Fibroblast of mammary gland (primary cell): ENCODE measurements at places on chromosomes 5 and 9.

- peak; percentile 73 for DNase-seq
These were observed 16.2 kb downstream of the SIL1 start for GRCh38 chr5:139181835-139182452.

GRCh38 chr5:149485655-149486615, 65.3 kb downstream of the CSNK1A1 start:
- DNase-seq, result peak; percentile 100

- peak; percentile 55 for DNase-seq
These were observed 31.6 kb upstream of the FST start for GRCh38 chr5:53448851-53449250.

DNA sequence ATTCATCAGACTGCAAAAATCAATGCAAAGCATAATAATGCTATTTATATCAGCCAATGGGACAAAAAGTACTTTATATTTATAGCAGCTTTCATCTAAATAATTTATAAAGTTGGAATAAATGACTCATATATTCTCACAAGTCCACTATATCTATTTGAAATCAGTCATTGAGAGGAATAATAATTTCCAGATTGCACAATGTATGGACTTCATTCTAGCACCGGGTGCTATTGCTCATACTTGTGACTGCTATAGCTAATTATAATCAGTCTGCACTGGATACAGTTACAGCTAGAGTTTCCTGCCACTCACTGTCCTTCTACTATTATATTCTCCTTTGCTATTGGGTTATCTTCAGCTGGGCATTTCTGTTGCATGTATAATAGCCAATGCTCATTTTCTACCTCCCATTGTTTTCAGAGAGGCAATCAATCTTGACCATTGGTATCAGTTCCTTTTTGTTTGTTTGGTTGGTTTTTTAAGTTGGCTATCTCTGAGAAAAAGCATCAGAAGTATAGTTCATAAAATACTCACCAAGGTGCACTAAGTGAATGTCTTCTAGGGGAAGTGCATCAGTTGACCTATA, 1.9 kb downstream of the CDH18 start:
- peak; percentile 26 for DNase-seq

GRCh38 chr9:130930804-130931349, 8.2 kb downstream of the FIBCD1 start:
- DNase-seq, result no peak

- no peak for DNase-seq
These were observed 8.9 kb upstream of the ELOVL7 start for GRCh38 chr5:60852940-60853339.

DNA sequence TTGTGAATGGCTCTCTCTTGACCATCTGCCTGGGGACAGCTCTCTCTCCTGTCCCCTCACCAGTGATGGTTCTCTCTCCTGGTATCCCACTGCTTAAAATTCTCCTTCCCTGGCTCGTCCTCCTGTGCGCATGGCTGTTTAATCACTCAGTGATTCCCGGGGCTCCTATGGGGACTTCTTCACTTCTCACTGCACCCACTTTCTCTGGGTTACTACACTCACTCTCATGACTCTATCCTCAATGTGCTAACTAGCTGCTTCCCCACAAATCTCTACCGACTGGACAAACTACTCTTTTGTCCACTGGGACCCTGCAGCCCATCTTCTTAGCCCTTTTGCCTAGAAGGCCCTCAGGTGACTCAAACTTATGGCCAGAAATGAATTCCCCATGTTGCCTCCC, 89.1 kb upstream of the TBC1D2 start:
- DNase-seq, result no peak

DNA sequence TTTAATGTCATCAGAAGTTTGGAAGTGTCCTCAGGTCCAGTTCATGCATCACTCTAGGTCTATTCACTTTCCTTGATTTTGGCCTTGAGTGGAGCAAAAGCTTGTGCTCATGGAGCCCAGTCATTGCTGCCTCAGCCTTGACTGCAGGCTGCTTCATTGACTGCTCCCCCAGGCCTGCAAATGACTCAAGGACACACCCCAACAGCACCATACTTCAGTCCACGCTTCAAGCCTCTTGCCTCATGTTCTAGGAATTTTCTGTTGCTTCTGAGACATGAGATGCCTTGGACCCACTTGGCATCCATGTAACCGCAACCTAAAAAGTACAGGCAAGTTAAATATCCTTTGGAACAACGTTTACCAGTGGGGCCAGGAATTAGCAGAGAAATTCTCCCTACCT, 193.7 kb downstream of the PIK3R1 start:
- peak; percentile 88 for DNase-seq

DNA sequence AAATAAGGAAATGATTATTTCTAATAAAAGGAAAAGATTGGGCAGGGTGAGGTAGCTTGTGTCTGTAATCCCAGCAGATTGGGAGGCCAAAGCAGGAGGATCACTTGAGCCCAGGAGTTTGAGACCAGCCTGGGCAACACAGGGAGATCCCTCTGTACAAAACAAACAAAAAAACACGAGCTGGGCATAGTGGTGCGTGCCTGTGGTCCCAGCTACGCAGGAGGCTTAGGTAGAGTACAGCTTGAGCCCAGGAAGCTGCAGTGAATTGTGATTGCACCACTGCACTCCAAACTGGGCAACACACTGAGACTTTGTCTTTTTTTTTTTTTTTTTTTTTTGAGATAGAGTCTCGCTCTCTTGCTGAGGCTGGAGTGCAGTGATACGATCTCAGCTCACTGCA, 18.8 kb downstream of the GDA start:
- no peak for DNase-seq

- DNase-seq, result no peak
These were observed 12.3 kb downstream of the TIGD6 start for GRCh38 chr5:149988126-149988525.

- no peak for DNase-seq
These were observed 218.8 kb downstream of the MCTP1 start for GRCh38 chr5:95066048-95066447.

DNA sequence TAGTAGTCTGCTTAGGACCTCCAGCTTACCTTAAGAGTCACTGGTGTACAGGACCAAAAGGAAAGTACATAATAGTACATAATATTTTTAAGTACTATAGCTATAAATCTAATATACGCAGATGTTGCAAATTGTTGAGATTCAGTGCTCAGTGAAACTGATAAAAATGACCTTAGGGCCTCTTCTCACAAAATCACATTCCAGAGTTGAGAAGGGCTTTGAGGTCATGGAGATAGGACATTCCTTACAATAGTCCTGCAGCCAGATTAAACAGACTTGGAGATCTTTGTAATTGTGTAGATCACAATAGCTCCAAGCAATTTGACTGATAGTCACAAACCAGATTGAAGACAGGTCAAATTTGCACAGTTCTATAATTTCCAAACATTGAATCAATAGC, 37.7 kb upstream of the PCSK1 start:
- no peak for DNase-seq

DNA sequence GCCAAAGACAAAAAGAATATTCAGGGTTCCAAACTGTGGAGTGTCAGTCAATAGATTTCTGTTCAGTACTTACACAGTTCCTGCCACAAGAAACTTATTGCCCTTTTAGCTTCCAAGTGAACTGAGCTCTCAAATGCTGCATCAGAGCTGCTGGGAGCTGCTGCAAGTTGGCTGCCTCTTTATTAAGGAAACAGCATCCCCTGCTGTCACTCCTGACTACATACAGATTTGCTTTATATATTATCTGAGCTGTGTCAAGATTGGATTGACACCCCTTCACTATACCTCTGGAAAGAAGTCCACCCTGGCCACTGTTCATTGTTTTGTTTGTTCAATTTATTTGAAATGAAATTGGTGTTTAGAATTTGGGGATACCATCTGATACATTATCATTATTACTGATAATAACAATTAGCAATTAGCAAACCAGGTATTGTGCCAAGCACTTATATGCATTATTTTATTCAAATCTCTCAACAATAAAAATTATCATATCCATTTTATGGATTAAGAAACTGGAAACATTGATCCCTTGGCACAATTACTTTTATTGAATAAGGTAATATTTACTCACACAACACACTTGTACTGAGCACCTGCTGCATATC, 16.4 kb upstream of the C5orf58 start:
- peak; percentile 71 for DNase-seq

GRCh38 chr5:143680672-143681259, 131.2 kb upstream of the HMHB1 start:
- peak; percentile 20 for DNase-seq

GRCh38 chr9:115671963-115672305, 481.7 kb upstream of the PAPPA start:
- DNase-seq, result no peak

- DNase-seq, result no peak
These were observed 24.7 kb upstream of the TNFSF8 start for GRCh38 chr9:114954956-114955582.

GRCh38 chr9:2790466-2790865, 53.4 kb downstream of the PUM3 start:
- no peak for DNase-seq

DNA sequence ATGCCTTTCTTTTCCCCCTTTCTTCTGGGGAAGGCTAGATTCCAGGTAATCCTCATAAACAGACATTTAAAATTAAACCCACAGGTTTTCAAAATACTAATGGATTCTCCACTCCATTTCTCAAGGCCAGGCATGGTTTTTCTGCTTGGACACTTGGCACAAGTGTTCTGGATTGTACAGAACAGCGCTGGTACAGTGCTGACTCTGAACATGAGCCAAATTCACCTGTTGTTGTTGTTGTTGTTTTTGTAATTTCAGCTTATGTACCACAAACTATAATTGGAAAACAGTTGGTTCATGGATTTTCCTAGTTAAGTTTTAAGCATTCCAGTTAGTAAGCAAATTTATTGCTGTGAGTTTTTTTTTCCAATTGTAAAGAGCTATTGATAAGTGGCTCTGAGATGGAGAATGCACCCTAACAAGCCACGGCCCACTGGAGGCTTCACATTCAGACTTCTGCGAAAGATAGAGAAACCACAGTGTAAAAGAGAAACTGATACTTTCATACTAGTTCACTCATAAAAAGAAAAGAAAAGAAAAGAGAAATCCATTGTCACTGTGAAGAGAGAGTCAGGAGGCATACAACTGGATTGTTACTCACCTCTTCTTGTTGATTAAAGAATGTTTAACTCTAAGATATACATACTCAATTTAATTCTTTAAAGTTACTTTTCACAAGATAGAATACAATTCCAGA, 16.2 kb upstream of the ITGA1 start:
- DNase-seq, result no peak

GRCh38 chr5:54388811-54389210, 66.7 kb upstream of the HSPB3 start:
- DNase-seq, result no peak

DNA sequence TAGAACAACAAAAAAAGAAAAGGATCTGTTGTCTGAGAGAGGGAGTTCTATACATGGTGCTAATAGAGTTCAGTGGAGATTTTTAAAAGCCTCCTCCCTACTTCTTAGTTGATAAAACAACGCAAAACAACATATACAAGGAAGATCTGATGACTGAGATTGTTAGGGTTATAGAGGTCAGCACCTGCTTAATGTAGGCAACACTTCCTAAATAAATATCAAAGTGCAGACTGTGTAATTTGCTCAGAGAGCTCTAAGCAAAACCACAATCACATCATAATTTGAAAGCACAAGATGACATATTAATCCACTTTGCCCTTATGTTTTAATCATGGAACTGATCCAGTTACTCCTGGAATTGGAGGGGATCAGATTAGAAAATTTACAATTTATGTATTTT, 474.5 kb downstream of the PRR16 start:
- DNase-seq, result no peak

GRCh38 chr5:80973027-80973426, 12.9 kb downstream of the RASGRF2 start:
- no peak for DNase-seq

DNA sequence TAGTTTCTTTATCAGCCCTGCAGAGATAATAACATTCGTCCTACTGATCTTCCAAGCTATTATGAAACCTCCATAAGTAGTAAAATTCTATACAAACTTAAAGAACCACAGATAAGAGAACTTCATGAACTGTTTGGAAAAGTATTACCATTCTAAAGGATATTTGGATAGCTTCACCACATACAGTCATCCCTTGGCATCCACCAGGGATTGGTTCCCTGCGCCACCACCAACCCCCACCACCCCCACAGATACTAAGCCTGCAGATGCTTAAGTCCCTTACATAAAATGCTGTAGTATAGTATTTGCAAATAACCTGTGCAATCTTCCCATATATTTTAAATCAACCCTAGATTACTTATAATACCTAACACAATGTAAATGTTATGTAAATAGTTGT, 61.4 kb upstream of the SHISAL2B start:
- peak; percentile 28 for DNase-seq

DNA sequence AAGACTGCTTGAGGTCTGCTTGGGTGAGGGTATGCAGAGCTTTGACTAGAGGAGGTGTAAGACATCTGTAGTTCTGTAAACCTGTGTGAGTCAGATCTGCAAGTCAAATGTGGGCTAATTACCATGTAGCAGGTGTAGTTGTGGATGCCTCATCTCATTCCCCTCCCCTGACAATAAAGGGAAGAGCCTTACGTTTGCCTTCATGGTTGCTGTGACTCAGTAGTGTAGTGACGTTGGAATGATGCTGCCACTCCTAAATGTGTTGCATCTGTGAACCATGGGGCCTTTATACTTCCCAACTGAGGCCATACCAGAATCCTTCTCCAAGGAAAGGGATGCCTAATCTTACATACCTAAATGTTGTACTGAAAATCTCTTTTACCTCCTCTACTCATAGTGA, 26.0 kb downstream of the PRDM6 start:
- peak; percentile 31 for DNase-seq

DNA sequence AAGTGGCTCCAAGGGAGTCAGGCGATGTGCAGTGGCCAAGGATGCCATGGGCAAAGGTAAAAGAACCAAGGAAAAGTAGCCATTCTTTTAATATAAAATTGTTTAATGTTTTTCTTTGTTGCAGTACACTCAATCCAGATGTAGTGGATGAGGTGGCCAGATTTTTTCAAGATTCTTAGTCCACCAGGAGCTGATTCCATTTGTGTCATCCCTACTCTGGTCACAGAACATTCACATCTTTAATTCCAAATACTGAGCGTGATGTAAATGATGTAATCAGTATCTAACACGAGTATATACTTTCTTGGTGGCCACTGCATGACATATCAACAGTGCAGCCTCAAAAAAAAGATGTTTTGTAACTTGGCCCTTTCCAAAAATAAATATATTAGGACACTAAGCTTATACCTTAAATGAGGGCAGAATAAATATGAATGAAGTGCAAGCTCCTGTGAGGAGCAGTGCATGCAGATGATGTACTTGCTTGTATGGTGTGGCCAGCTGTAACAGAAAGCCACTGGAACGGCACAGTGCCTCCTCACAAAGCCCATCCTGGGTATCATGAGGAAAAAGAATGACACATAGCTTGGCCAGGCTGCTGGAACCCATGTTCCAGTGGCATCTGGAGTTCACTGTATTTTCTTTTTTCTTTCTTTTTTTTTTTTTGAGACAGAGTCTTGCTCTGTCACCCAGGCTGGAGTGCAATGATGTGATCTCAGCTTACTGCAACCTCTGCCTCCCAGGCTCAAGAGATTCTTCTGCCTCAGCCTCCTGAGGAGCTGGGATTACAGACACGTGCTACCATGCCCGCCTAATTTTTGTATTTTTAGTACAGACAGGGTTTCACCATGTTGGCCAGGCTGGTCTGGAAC, 6.5 kb upstream of the SPATA24 start:
- DNase-seq, result no peak

- DNase-seq, result peak; percentile 32
These were observed 20.4 kb upstream of the ZNF354B start for GRCh38 chr5:178839319-178839704.
